Right atrium auricular region (tissue), 2 donors: ENCODE measurements at places on chromosomes 5 and 9. TPM values are rescaled to one million over a fixed set of nuclear protein-coding genes. Genes with fewer than 3 reads are reported as not detected.

The SYK gene
- 3.4 TPM for total RNA-seq

DNA sequence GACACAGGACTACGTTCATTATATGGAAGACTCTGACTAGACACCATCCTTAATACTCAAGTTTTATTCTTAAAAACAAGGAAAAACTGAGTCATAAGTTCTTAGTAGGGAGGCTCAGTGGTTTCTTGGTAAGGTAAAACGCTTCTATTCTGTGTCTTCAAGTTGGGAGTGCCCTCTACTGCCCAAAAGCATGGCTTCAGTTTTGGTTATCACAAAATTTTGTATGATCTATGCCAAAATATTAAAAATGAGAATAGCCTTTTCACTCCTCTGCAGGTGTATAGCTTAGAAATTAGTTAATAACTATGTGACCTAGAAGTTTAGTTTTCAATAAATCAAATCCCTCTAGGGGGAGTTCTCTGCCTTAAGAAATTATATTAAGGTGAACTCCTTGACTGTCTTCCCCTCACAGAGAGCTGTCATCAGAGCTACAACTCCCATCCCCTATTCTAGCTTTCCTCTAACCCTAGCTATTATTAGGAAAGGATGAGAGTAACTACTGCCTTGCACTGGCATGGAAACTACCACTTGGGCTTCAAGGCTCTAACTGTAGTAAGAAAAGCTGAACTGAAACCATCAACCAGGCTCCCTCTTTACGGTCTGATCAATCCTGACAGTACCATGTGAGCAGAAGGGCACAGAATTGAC is 189.7 kb downstream of the GNAQ start:
- no peak for DNase-seq

The PTGER4 gene
- 7.3 TPM for total RNA-seq

- DNase-seq, result no peak
These were observed 10.7 kb downstream of the SLC35A4 start for GRCh38 chr5:140575309-140575708.

DNA sequence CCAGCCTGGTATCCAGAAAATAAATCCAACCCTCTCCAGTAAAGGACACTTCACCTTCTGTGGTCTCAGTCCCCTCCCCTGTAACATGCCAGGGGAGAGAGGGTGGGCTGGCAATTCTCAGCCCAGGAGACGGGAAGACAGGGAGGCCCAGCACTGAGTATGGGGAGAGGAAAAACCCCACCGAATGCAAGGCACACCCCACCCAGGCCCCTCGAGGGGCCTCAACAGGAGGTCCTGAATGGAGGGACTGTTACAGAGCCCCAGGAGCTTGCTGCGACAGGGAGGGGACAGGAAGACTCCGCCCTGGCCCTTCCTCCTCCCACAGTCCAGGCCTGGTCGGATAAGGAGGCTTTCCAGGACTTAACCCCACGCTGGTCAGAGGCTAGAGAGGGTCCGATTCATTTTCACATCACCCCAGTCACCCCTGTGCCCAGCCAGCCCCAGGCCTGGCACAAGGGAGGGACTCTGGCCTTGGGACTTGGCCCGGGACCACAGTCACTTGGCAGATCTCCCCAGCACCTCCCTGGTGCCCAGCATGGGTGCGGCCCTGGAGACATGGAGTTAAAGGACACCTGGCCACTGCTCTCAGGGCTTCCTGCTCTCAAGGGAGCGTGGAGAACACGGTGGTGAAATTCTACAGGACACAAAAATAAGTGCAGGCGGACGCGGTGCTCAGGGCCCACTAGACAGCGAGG is 44.9 kb upstream of the STXBP1 start:
- DNase-seq, result peak; percentile 78

DNA sequence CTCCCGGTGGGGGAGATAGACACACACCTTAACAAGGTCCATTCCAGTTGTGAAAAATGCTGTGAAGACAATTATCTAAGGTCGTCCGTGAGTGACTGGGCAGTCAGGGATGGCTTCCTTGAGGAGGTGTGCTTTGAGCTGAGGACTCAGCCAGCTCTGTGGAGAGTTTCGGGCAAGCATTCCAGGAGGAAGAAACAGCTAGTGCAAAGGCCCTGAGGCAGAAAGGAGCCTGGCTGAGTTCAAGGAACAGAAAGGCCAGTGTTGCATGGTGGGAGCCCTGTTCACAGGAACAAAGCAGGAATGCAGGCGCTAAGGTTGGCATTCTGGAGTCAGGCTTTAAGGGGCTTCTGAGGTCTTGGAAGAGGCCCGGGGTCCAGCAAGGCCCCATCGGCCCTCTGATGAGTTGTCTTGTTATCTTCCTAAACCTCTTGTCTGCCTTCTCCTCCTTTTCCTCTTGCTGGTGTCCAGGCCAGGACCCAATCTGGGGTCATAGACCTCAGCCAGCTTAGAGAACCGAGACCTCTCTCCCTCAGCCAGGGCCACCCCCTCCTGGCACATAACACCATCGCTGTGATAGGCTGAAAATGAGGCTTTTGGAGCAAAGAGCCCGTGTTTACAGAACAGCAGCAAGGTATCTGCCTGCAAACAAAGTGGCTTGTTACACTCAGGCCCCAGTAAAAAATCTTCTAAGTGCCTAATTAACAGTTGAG is 270.2 kb upstream of the MVB12B start:
- no peak for DNase-seq

The ANKRD34B gene
- total RNA-seq, result not detected

- DNase-seq, result no peak
These were observed 30.2 kb upstream of the NRG2 start for GRCh38 chr5:140073296-140073695.

- no peak for DNase-seq
These were observed 75.2 kb downstream of the LMNB1 start for GRCh38 chr5:126852091-126852571.

DNA sequence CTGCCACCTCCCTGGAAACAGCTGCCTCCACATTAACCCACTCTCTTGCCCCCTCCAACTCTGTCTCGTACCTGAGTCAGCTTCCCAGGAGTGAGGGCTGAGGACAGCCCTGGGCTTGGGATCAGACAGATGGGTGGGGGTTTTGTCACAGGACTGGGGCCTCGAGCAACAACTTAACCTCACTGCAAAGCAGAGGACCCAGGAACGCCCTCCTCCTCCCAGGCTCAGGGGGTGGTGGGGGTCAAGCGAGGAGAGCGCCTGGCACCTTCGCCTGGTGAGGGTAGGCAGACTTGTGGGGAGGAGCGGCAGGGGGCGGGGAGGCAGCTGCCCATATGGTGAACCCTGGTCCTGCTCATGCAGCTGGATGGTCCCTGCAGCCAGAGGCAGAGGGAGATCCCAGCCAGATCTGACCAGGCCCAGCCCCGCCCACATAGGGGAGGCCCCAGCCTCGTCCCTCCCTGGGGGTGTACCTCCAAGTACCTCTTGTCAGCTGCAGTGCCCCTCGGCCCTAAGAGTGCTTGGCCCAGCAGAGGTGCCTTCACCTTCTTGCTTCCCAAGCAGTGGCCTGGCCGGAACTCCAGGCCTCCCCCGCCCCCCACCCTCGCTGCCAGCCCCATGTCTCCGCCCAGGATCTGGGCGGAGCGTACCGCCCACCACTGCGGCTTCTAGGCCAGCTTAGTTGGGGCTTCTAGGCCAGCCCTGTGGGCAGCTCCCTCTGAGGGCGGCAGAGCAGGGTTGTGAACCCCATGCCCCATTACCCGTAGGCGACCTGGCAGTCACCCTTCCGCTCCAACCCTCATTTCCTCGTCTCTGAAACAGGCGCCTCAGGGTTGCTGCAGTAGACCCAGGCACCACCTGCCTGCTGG is at the start of gene SARDH:
SARDH (minus strand) TSS at position 579 of the 866 bp plus-strand sequence. CDS start 4,179 bp downstream, outside the sequence.
- peak; percentile 70 for DNase-seq

- no peak for DNase-seq
These were observed 115.3 kb downstream of the CD180 start for GRCh38 chr5:67081261-67081660.

- DNase-seq, result no peak
These were observed 136.2 kb downstream of the FANCC start for GRCh38 chr9:95181226-95181818.

DNA sequence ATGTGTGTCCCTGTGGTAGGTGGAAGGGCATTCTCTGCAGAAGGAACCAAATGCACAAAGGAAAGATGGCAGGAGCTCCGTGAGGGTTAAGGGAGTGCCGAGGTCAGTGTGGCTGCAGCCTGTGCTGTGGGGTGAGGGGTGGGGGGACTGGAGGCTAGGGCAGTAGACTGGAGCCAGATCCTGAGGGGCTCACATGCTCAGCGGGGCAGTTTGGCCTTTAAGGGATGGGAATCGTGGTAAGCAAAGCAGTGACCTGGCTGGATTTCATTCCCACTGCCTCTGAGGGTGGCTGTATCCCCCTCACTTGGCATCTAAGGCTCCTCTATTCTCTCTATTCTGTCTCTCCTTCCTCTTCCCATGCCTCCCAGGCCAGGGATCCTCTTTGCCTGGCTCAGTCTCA is 15.6 kb downstream of the PITX1 start:
- DNase-seq, result no peak

- DNase-seq, result peak; percentile 57
These were observed 88.7 kb downstream of the ADAMTS2 start for GRCh38 chr5:179256328-179257175.

The KIF24 gene
- 0.43 TPM for total RNA-seq

The IFNA2 gene
- total RNA-seq, result not detected

- DNase-seq, result no peak
These were observed 24.3 kb downstream of the S100Z start for GRCh38 chr5:76874088-76874581.

The HSD17B4 gene
- total RNA-seq, result 122 TPM

DNA sequence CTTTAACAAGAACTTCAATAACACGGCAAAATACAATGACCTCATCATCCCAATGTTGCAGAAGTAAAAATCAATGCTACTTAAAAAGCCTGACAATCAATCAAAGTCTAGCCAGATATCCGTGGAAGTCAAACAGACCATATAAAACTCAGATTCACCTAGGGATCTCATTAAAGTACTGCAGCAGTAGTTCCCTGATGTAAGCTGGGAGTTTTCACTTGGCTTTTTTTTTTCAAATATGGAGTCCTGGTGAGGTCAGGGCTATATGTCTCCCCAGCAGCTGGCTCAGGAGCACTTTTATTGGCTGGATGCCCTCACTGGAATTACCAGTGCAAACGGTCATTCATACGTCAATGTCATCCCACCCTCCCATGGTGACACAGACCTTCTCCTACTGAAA is 220.6 kb upstream of the SLC30A5 start:
- no peak for DNase-seq

GRCh38 chr9:125547368-125547767 is 159.6 kb downstream of the MAPKAP1 start:
- DNase-seq, result no peak

The OR2S2 gene
- total RNA-seq, result not detected

GRCh38 chr9:75798505-75798904 is 92.0 kb upstream of the PCSK5 start:
- no peak for DNase-seq

- no peak for DNase-seq
These were observed 162.3 kb downstream of the FGF18 start for GRCh38 chr5:171581781-171582180.

DNA sequence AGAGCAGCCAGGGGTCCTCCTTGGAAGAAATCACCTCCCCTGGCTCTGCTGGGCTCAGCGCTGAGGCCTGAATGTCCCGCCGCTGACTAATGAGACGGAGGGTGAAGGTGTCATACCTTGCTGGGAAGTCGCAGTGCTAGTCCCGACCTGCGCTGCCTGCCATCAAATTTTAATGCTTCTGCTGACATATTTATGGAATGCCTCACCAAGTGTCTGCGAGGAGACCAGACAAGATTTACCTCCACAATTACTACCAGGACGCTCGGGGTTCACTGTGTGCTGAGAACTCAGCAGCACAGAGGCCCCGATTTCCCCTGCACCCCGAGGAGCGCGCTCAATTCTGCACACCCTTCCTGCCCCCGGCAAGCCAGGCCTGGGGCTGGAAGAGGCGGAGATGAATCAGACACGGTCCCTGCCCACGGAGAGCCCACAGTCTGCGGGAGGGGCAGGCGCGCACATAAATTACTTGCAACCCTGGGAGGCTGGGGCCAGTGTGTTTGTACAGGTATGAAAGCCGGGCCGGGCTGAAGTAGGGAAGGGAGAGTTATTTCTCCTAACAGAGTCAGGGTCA is 175.2 kb downstream of the PAX5 start:
- DNase-seq, result no peak

DNA sequence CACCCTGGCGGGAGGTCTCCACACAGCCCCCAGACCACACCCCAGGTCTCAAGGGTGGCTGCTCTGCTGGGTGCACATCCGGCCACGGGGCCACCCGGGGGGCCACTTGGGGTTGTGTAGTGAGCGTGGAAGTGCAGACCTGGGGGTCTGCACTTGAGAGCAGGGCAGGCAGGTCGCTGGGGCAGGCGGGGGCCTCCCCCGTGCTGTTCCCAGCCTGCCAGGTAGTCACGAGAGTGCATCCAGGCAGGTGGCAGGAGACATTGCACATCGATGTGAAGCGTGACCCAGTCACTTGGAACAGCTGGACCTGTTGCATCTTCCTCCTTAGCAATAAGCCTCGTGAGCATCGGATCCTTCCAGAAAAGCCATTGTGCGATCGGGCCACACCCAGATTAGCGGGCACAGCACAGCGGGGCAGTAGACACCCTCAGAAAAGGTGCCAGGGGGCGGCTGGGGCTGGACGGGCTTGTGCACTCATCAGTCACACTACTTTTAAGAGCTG is 4.8 kb upstream of the ENTPD8 start:
- no peak for DNase-seq

DNA sequence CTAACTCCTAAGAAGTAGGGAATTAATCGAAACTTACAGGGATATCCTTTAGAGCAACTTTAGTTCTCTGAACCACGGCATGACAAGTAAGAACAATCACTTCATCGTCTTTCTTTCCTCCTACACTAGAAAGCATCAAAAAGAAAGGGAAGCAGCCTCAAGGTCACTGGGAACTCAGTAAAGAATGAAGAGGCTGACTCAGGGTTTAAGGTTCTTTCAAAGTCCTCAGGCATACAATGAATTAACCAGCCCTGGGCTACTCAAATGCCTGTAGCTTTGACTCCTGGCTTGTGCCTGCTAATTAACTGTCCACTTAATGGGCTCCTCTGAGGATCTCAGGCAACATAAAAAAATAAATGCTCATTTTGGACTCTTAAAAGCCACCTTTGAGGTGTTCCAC is 102.0 kb downstream of the TRIM32 start:
- DNase-seq, result no peak

DNA sequence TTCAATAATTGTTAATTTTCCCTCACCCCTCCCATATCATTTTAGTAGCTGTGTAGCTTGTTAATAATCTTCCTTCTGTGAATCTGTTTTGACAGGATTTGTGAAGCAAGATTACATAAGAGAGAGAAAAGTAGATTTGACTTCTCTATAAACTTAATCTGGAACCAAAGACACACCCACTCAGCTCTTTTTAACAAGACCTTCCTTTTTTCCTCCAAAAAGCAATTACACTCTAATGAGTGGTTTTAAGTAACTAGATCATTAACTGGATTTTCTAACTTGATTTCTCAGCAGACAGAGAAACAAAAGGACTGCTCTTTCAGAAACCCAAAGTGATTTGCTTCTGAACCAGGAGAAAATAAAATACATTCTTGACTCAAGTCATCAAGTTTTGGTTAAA is 21.9 kb downstream of the RFK start:
- no peak for DNase-seq
